CD4-positive, alpha-beta T cell treated with Interleukin-6 at 100 ng/mL for 8 hours (primary cell): ENCODE measurements at places on chromosomes 7 and 10.

GRCh38 chr10:129968853-129969183 lies 4.7 kb upstream of the EBF3 start:
- no peak for DNase-seq

DNA sequence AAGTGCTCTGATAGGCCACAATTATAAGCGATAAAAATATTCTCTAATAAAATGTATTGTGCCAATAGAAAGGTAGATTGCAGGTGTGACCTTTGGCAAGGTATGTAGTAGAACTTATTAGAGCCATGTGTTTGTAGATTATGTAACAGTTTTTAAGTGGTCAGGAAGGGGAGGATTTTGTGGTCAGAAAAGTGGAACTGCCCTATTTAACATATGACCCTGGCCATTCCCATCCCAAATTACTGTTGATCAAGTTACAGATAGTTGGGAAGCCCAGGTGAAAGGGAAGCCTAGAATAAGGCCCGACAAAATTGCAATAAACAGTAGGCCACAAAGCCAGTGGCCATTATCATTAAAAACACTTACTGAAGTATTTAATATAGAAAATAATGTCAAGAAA lies 89.2 kb downstream of the SPAG6 start:
- no peak for DNase-seq

DNA sequence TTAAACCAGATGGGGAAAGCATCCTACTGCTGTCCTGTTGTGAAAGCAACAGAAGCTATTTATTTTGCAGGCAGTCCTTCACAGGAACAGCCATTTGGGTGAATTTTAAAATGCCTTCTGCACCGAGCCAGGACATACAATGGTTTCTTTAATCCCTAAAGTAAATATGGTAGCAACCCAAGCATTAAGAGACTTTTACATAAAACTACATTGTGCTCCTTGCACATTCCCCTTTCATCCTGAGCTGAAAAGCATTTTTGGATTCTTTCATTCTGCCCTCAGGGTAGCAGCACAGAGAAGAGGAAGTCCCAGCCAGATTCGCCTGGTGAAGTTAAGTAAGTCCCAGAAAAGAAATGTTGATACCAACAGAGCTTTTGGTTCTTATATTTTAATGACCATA lies 84.0 kb upstream of the FAM3C start:
- DNase-seq, result no peak

- no peak for DNase-seq
Measured at GRCh38 chr10:20858292-20859124, 38.6 kb downstream of the NEBL start.

GRCh38 chr10:88889559-88890337 lies 9.7 kb downstream of the STAMBPL1 start:
- no peak for DNase-seq

- no peak for DNase-seq
Measured at GRCh38 chr7:79357101-79357500, 96.4 kb downstream of the MAGI2 start.

- no peak for DNase-seq
Measured at GRCh38 chr10:59148701-59149100, 27.7 kb upstream of the PHYHIPL start.
